ENCODE measurements at places on chromosomes 2 and 18.
A peak's percentile ranks its signal among the peaks of the same experiment; 100 is the strongest.

DNA sequence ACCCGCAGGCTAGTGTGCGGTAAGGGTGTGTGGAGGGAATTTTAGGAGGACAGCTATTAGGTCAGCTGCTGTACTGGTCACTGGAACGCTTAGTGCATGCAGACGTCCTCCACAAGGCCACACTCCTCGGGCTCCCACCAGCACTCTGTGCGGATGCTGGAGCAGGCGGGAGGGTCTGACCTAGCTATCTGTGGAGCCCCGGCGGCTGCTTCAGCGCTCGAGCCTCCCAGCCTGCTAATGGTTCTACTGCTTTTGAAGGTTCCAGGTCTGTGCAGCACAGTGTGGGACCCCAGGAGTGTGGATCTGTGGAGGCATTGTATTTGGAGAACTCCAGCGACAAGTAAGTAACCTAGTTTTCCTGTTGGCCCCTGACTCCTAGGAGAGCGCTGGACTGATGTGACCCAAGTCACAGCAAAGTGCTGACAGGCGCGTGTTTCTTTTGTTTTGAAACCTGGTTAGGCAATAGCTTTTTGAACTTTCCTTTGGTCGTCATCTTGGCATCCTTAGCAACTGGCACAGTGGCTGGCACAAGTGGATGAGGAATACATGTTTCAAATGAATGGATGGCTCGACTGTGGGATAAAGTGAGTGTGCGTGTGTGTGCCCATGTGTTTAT, 113.5 kb downstream of the ZNF236 start:
- peak overlapping the region; percentile 15 for H3K27ac ChIP-seq
- DNase-seq = no peak
- no peaks in the 10 kb centered on the region for H3K27me3 ChIP-seq
- H3K4me3 ChIP-seq = no peak overlapping the region
- H3K4me1 ChIP-seq = peaks cover 3% of the 10 kb centered on the region

GRCh38 chr2:165536851-165537499, 67.5 kb downstream of the CSRNP3 start:
- no peak overlapping the region for H3K4me3 ChIP-seq
- H3K27ac ChIP-seq = no peak overlapping the region
- H3K4me1 ChIP-seq = no peaks in the 10 kb centered on the region
- H3K36me3 ChIP-seq = no peaks in the 10 kb centered on the region

GRCh38 chr2:28067602-28068001, 177.1 kb downstream of the BABAM2 start:
- H3K36me3 ChIP-seq = no peaks in the 10 kb centered on the region
- H3K27me3 ChIP-seq = no peaks in the 10 kb centered on the region
- no peak overlapping the region for H3K4me3 ChIP-seq
- H3K27ac ChIP-seq = no peak overlapping the region

DNA sequence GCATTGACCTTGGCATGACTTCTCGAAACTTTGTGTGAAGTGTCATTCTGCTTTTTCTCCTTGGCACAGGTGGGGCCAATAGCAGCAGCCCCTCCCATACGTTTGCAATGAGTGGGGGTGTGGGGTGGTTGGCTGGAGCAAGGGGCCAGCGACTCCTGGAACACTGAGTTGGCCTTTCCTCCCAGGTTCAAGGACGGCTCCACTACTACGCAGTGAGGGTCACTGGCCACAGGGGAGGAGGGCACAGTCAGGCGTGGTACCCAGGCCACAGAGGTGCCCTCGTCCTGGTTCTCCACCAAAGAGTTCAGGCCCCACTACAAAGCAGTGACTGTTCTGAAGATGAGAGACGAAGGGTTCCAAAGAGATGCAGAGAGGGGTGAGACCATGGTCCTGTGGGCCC, 70.6 kb upstream of the OTOS start:
- no peaks in the 10 kb centered on the region for H3K36me3 ChIP-seq
- H3K4me1 ChIP-seq = no peaks in the 10 kb centered on the region
- no peaks in the 10 kb centered on the region for H3K27me3 ChIP-seq
- DNase-seq = no peak

DNA sequence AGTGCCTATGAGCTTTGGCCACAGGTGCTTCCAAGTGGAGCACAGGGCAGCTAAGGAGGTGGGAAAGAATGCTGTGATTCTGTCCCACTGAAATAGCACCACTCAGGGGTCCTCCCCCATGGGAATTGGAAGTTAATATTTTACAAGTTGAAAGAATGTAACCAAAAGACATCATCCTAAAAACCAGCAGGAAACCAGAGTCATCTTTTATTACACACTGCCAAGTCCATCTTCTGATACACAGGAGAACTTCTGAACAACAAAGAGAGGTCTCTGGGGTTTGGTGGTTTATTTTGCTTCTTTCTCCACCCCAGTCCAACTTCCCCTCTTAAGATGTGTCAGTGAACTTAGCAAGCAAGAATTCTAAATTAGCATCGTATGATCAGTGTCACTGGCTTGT, 47.7 kb downstream of the COLEC12 start:
- no peak overlapping the region for H3K4me3 ChIP-seq
- no peaks in the 10 kb centered on the region for H3K27me3 ChIP-seq
- no peaks in the 10 kb centered on the region for H3K4me1 ChIP-seq
- H3K27ac ChIP-seq = no peak overlapping the region
- no peak for DNase-seq
- no peaks in the 10 kb centered on the region for H3K36me3 ChIP-seq

DNA sequence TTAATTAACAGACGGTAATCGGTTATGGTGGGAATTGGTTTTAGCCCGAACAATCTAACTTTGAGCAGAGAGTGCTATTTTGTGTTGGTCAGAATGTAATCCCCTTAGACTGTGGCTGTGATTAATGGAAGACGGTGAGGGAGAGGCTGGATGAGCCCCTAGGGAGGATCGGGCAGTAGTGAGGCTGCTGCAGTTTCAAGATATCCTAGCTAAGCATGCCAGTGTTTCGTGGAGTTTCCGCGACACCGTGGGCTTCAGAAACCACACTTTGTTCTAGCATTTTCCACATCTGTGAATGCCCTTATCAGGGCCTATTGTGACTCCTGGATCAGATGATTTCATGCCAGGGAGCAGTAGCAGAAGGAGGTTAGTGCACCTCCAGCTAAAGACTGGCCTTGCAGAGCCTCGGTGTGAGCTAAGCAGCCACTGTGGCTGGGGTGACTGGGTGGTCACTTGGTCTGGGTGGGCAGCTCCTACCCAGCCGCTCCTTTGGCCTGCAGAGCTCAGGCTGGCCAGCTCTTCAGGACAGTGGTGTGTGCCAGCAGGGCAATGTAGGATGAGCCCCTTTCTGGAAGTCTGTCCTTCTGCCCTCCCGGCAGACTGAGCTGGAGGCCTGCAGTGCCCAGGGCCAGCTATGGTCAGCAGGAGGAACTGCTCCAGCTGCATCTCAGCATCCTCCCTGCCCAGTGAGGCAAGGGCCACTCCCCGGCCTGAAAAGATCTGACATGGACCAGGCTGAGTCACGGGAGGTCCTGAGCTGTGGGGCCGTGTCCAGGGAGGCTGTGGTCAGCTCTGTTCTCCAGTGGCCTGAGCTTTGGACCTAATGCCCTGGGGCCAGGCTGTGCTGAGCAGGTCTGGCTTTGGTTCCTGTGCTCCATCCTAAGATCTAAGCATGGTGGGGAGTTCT, 142.6 kb upstream of the GPC1 start:
- DNase-seq = no peak
- H3K36me3 ChIP-seq = no peaks in the 10 kb centered on the region

DNA sequence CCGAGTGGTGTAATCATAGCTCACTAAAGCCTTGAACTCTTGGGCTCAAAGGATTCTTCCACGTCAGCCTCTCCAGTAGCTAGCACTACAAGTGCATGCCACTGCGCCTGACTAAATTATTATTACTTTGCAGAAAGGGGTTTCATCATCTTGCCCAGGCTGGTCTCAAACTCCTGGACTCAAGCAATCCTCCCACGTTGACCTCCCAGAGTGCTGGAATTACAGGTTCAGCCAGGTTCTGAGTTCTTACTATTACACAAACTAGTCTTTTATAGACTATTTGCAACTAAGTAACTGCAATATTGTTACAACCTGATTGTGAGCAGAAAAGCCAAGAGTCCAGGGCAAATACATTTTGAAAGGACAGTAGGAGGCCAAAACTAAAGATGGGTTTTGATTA, 35.9 kb upstream of the MRPL19 start:
- H3K4me1 ChIP-seq = no peaks in the 10 kb centered on the region
- no peak for DNase-seq
- no peak overlapping the region for H3K27ac ChIP-seq
- H3K36me3 ChIP-seq = no peaks in the 10 kb centered on the region
- no peak overlapping the region for H3K4me3 ChIP-seq
- no peaks in the 10 kb centered on the region for H3K27me3 ChIP-seq

GRCh38 chr2:4130651-4131050, 427.3 kb downstream of the DCDC2C start:
- no peaks in the 10 kb centered on the region for H3K4me1 ChIP-seq
- peaks cover 2% of the 10 kb centered on the region for H3K27me3 ChIP-seq
- no peak overlapping the region for H3K27ac ChIP-seq

DNA sequence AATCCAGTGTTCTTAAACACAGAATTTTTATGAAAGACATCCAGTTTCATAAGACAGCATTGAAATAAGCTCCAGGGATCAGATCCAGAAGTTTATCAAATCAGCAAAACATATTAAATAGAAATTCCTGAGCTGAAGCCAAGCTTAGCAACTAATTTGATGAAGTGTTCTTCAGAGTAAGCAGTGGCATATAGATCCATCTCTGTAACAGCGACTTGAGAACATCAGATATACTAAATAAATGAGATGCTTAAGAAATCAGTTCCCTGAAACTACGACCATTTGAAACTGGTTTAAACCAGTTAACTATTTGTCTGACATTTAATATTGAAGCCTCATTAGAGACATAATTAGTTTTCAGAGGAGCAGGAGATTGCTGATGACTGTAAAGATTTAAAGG, 34.1 kb downstream of the PPP1R1C start:
- H3K36me3 ChIP-seq = no peaks in the 10 kb centered on the region
- no peak overlapping the region for H3K27ac ChIP-seq
- no peak overlapping the region for H3K4me3 ChIP-seq

GRCh38 chr2:226524381-226524843, 275.2 kb downstream of the IRS1 start:
- H3K27me3 ChIP-seq = no peaks in the 10 kb centered on the region
- no peaks in the 10 kb centered on the region for H3K36me3 ChIP-seq
- H3K4me1 ChIP-seq = peaks cover 1% of the 10 kb centered on the region
- no peak overlapping the region for H3K4me3 ChIP-seq

GRCh38 chr2:226800941-226801784, 1.5 kb upstream of the IRS1 start:
- peak overlapping the region; percentile 91 for H3K4me3 ChIP-seq
- H3K27ac ChIP-seq = peak overlapping the region; percentile 95
- peaks cover 2% of the 10 kb centered on the region for H3K4me1 ChIP-seq

- H3K4me1 ChIP-seq = no peaks in the 10 kb centered on the region
- H3K4me3 ChIP-seq = no peak overlapping the region
- H3K27ac ChIP-seq = no peak overlapping the region
- no peaks in the 10 kb centered on the region for H3K27me3 ChIP-seq
- H3K36me3 ChIP-seq = no peaks in the 10 kb centered on the region
- DNase-seq = no peak
Observed at GRCh38 chr2:48209214-48209885, 303.1 kb upstream of the FBXO11 start.

- no peaks in the 10 kb centered on the region for H3K36me3 ChIP-seq
- H3K4me1 ChIP-seq = no peaks in the 10 kb centered on the region
- DNase-seq = no peak
- no peak overlapping the region for H3K4me3 ChIP-seq
Observed at GRCh38 chr18:12401881-12402280, 5.8 kb upstream of the PRELID3A start.

GRCh38 chr2:121336528-121337294, 51.7 kb upstream of the TFCP2L1 start:
- H3K36me3 ChIP-seq = peaks cover 23% of the 10 kb centered on the region
- no peaks in the 10 kb centered on the region for H3K4me1 ChIP-seq

- H3K27ac ChIP-seq = no peak overlapping the region
- no peaks in the 10 kb centered on the region for H3K36me3 ChIP-seq
- no peaks in the 10 kb centered on the region for H3K4me1 ChIP-seq
- no peak overlapping the region for H3K4me3 ChIP-seq
- DNase-seq = no peak
Observed at GRCh38 chr2:14761118-14761517, 128.6 kb downstream of the LRATD1 start.

GRCh38 chr2:142965443-142965842, 88.0 kb downstream of the KYNU start:
- no peaks in the 10 kb centered on the region for H3K4me1 ChIP-seq
- DNase-seq = no peak
- H3K27me3 ChIP-seq = no peaks in the 10 kb centered on the region
- no peak overlapping the region for H3K27ac ChIP-seq
- H3K4me3 ChIP-seq = no peak overlapping the region
- peaks cover 47% of the 10 kb centered on the region for H3K36me3 ChIP-seq

DNA sequence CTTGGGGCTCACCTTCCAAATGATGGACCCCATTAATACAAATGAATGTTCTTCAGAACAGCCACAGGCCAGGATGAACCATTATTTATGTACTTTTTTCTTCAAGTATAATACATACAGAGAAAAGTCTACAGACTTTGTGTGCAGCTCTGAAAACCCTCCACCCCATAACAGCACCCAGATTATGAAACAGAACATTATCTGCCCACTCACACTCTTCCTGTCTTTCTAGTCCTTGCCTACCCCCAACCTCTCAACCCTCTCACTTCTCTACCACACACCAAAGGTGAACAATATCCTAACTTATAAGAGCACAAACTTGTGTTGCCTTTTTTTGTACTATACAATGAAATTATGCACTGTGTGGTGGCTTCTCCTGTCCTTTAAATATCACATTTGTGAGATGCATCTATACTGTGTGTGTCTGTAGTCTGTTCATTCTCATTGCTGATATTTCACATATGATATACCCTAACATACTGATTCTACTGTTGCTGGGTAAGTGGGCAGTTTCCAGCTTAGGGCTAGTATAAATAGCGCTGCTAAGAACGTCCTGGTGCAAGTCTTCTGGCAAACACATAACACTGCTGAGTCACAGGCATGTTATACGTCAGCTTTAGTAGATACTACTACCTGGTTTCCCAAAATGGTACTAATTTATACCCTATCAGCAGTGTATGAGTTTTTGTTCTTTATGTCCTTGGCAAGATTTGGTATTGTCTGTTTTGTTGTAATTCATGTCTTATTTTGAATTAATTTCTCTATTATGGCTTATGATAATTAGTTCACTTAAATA, 1.0 kb upstream of the NPHP1 start:
- no peak overlapping the region for H3K4me3 ChIP-seq
- H3K36me3 ChIP-seq = peaks cover 4% of the 10 kb centered on the region
- DNase-seq = no peak
- no peaks in the 10 kb centered on the region for H3K4me1 ChIP-seq
- H3K27ac ChIP-seq = no peak overlapping the region
- no peaks in the 10 kb centered on the region for H3K27me3 ChIP-seq

DNA sequence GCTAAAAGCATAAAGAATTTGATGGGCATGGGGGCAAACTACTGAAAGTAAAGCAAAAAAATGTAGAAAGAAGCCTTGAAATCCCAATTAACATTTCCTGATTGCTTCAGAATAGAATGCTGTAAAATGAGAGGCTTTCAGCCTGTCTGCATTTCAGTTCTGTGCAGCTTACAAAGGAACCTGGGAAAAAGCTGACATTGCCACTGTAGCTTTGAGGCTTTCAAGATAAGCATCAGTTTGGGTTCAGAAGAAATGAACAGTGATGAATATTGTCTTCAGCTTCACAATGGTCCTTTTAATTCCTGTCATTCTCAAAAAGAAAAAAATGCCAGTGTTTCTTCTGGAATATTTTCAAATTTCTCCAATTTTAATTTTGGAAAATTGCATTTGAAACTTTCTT, 242.7 kb downstream of the LRRTM1 start:
- no peaks in the 10 kb centered on the region for H3K4me1 ChIP-seq
- DNase-seq = no peak
- no peaks in the 10 kb centered on the region for H3K27me3 ChIP-seq
- no peak overlapping the region for H3K27ac ChIP-seq

- H3K27me3 ChIP-seq = no peaks in the 10 kb centered on the region
- no peak overlapping the region for H3K4me3 ChIP-seq
- no peaks in the 10 kb centered on the region for H3K36me3 ChIP-seq
- no peak overlapping the region for H3K27ac ChIP-seq
Observed at GRCh38 chr18:40006634-40007033, 1948.4 kb upstream of the PIK3C3 start.
